Occipital lobe (tissue), 3 donors: ENCODE measurements at places on chromosomes 1 and 21. TPM values are rescaled to one million over a fixed set of nuclear protein-coding genes. Genes with fewer than 3 reads are reported as not detected.

C1orf185 gene
- total RNA-seq: not detected

SLC1A7 gene
- total RNA-seq: not detected

PLA2G2F gene
- not detected for total RNA-seq

NHLH1 gene
- 0.62 TPM for total RNA-seq

INSRR gene
- 0.31 TPM for total RNA-seq

INAVA gene
- 1.4 TPM for total RNA-seq

CRYAA gene
- not detected for total RNA-seq

TMEM52 gene
- 1.1 TPM for total RNA-seq

FCAMR gene
- not detected for total RNA-seq

DNA sequence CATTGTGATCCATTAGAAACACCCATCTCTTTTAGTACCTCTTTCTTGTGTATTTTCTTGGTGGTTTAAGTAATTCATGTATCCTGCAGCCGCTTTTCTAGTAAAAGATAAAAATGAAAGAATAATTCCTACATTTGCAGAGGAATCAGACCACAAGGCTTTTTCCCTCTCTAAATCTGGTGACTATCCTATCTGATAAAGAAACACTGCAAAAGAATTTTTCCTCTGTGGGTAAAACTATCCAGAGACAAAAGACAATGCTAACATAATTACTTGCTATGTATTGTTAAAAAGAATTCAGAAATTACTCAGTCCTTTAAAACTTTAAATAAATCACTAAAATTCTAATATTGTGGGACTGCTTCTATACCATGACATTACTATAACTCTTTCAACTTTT, 51.0 kb downstream of the PRRX1 start:
- DNase-seq: no peak

GRCh38 chr1:119773711-119774241, 5.1 kb upstream of the HMGCS2 start:
- no peak for DNase-seq

- DNase-seq: no peak
Observed at GRCh38 chr1:95216292-95216990, 17.6 kb upstream of the RWDD3 start.

DNA sequence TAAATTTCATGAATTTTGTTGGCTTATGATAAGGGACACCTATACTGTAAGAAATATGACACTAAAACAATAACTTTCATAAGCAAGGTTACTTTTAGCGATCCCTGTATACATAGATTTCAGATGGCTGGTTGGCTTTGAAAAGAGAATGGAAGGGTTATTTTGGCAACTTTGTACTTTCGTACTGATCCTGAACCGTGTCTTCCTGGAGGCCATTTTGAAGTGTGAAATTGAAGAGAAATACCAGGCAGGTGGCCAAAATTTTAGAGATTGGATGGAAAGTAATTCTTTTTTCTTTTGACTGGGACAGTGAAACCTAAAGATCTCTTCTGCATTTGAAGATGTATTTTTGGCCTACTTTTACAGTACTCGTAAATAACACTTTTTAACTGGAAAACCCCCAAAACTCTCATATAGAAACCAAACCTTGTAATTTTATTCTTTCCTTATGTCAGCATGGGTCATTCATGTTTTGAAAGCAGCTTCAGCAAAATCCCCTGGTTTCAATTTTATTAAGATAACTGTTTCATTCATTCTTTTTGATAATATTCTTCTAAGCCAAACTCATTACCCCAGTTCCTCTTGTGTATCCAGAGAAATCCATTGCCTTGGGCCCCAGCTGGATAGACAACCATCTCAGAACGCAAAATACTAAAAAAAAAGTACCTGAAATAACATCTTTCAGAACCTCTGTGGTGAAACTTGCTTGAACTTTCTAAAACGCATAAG, 38.4 kb upstream of the ZNF281 start:
- no peak for DNase-seq

GRCh38 chr1:60394436-60394835, 320.9 kb upstream of the C1orf87 start:
- no peak for DNase-seq

DNA sequence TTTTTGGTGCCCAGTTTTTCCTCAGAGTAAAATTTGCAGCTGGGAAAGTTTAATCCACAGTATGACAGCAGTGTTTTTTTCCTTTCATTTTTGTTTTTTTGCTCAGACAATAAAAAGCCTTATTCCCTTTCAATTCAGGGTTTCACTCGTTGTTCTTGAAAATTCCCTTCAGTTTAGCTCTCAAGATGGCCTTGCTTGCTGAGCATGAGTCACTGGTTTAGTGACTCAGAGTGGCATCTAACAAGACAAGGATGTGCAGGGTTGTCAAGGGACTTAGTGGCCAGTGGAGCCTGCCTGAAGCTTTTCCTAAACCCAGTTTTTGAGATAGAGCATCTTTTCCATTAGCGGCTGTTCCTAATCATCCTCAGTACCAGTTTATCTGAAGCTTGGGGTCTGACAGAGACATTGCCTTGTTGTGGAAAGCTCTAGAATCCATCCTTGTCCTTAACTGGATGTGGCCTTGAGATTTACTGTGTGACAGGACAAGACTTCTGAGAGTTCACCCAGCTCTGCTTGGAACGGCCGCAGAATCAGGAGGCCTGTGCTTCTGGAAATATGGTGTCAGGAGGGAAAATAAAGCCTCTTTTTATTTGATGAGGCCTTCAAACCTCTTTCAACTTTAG, 48.4 kb upstream of the DNAJC6 start:
- peak; percentile 31 for DNase-seq

DNA sequence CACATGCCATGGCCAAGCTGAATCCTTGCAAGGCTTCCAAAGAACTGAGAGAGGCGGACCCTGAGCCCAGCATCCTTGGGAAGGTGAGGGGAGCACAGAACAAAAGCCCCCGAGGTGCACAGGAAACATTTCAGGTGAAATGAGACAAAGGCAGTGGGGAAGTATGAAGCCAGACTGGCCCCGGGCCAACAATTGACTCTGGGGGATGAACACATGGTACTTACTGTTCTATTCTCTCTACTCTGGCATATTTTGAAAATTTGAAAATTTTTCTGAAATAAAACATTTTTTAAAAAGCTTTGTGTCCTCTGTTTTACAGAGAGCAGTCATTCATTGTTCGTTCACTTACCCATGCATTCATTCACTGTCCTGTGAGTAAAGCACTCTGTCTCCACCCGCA, 77.7 kb downstream of the GRIK3 start:
- DNase-seq: no peak

GRCh38 chr1:241627453-241628259, 12.5 kb downstream of the CHML start:
- no peak for DNase-seq

DNA sequence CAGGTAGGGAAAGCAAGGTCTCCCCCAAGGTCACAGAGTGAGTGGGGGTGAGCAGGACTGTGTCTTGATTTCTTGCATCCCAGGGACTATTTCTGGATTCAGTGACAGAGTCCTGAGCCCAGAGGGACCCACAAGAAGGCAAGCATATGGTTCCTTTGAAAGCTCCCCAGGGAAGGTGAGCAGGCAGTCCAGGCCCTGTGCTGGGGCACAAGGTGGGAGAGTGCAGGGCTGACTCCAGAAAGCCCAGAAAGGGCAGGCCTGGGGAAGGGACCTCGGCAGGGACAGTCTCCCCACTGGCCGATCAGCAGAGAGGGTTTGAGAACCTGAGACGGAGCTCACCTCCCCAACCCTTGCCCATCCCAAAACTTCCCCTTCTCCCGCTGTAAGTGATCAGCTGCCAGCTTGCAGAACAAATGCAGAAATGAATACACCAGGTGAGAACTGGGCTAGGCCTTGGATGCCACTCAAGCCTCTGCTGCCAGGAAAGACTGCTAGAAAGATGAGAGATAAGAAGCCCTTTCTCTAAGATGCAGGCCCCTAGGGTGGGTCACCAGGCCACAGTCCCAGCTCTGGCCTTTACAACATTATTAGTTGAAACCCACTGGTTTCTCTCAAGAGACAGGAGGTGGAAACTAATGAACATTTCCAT, 121.0 kb downstream of the GLIS1 start:
- DNase-seq: no peak

GRCh38 chr1:216032284-216032683, 391.0 kb downstream of the USH2A start:
- DNase-seq: no peak

DNA sequence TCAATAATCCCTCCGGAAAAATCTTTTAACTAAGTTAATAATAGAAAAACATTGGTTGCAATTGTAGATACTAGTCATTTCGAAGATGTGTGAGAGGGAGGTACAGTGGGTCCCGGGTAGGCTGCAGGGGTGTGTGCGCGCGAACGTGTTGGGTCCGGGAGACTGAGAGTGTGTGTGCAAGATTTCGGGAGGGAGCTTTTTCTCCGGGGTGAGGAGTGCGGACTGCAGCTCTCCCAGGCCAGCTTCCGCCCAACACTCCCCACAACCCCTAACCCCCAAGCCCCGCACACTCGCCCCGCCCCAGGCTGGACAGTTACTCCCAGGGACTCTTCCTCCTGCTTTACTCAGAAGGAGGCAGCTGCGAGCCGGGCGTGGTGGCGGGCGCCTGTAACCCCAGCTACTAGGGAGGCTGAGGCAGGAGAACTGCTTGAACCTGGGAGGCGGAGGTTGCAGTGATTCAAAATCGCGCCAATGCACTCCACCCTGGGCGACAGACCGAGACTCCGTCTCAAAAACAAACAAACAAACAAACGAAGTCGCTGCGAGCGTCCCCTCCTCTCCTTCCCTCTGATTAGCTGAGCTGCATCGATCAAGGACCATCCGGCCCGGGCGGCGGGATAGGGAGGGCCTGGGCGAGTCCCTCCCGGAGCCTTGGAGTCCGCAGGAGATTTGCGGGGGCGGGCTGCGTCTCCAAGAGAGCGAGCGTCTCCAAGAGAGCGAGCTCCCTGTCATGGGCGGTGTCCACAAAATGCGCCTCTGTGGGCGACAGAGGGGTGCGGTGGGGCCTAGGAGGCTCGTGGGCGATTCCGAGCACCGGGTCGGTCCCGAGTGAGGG, 28.3 kb upstream of the PPM1J start:
- DNase-seq: no peak

DNA sequence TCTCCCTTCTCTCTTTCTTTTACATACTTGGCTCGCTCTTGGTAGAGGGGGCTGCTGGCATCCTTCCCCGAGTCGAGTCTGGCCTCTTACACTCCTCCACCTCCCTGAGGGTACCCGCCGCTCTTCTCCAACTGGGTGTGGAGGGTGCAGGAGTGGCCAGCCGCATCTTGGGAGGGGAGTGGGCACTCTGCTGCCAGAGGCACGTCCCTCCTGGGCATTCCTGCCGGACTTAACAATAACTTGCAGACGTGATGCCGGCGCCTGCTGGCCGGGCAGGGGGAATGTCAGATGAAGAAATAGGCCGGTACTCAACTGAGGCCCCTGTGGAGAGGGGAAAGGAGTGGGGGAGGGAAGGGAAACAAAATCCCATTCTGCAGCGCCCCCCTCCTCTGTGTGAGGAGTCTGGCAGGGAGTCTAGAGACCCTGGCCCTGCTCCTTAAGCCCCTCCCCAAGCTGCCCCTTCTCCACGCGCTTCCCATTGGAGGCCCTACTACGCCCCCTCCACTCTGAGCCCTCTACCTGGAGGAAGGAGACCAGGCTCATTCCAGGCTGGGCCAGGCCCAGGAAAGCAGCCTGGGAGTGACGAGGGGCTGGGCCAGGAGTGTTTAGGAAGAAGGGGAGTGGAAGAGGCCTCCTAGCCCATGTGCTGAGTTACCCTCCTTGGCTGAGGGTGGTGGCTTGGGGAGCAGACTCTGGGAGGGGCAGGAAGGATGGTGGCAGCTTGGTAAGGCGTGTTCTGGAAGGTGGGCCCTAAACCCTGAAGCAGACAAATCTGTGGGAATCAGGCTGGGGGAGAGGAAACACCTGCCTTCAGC, 1.8 kb downstream of the ATP2B4 start:
- no peak for DNase-seq

DNA sequence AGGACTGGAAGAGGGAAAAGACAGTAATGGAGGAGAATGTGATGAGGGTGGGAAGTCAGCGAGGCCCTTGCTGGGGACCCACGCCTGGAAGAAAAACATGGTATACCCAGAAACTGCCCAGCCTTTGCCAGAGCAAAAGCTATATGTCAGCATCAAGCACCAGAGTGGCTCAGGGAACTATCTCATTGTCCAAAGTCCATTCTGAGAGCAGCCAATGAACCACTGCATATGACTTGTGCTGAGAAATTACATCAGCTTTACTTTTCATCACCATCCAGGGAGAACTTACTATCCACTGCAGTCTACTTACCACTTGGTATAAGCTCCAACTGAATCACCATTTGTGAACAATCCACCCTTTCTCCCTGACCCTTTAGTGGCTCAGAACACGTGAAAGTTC, 148.1 kb downstream of the TTLL7 start:
- DNase-seq: no peak

DNA sequence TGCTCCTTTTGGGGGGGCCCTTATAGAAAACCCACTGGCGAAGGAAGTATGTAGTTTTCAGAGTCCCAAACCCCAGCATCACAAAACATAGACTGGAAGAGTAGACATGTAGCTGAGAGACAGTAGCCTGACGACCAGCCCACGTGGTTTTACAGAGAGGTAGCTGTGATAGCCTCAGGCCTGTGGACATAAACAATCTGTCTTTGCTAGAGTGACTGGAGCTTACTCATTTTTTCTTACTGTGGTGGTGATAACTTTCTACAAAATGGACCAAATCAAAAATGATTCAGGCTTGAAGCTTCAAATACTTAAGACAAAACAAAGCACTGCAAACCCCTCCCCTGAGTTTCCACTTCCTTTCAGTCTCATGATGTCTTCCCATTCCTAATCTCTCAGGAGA, 497.0 kb downstream of the RWDD3 start:
- DNase-seq: no peak

DNA sequence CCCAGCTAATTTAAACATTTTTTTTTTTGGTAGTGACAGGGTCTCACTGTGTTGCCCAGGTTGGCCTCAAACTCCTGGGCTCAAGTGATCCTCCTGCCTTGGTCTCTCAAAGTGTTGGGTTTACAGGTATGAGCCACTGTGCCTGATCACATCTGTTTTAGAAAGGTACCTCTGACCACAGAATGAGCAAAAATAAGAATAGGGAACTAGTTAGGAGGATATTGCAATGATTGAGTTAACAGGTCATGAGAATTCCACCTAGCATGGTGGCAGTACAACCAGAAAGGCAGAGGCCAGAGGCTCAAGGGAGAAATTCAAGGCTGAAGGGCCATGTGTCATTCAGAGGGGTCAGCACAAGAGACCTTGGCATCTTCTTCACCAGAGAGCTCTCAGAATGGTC, 49.6 kb downstream of the ELAPOR1 start:
- no peak for DNase-seq

GRCh38 chr1:176466514-176466913, 3.5 kb downstream of the PAPPA2 start:
- DNase-seq: no peak
